ENCODE measurements at places on chromosomes 4 and X.

DNA sequence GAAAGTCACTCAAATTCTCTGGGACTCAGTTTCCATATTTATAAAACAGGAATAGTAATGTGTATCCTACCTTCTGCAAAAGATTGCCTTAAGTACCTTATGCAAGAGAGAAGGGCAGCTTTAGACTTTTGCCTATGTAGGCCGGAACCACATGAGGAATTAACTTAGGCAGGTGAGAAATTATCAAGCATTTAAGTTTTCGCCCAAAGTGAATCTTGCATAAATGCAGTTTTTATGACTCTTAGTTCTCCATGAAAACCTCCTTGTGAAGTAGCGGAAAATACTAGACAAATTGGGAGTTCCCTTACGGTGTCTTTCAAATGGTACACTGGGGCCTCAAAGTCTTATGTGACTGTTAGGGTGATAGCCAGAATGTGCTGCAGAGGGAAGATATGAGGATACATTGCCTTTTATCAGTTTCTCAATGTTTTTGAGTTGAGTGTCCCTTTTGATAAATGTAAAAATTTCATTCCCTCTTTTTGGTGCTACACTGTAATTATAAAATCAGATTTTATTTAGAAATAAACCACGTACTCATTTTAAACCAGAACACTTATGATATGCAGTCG lies 2.6 kb downstream of the SH2D1A start:
- no peak for DNase-seq

GRCh38 chr4:149164282-149164681 lies 651.4 kb downstream of the IQCM start:
- no peak for DNase-seq

GRCh38 chrX:4268676-4269075 lies 555.2 kb upstream of the PRKX start:
- no peak for DNase-seq

DNA sequence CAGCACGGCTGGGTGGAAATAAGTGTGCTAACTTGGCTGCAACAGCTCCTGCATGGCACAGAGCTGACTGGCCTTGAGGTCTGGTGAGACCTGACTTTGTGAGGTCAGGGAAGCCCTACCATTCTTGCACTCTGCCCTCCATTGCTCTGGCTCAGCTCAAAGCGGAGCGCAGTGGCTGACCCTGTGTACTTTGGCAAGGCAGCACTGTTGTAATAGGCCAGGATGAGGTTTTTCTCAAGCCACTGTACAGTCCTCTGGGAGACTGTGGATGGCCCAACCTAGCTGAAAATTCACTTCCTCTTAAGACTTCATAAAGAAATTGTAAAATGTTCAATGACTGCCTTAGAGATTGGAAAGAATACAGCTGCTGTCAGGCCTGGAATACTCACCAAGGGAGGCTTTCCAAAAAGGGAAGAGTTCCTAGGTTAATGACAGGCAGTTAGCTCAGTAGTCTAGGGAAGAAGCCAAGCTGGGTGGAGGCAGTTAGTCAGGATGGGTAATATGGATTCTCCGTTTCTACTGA lies 129.8 kb downstream of the GUCY2F start:
- no peak for DNase-seq

DNA sequence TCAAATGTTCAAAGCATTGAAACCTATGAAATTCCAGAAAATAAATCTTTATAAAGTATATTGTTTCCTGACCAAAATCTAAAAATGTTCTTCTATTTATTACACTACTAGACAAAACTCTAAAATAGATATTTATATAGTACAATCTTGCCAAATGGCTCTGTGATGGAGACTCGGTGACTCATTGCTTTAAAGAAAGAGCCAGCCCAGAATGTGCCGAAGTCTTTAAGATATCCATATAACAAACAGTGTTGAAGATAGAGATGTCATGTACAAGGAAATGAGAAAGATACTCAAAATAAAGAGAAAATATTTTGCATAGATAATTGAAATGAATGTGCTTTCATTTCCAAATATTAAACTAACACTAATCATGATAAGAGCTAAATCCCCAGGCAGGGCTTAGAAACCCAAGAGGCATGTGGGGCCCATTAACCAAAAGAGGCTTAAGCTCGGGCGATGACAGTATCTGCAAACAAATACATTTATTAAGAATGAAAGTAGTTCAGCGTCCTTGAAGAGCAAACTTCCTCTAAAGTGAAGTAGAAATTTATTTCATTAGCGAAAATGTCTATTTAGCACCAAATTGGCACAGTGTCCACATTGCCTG lies 102.1 kb upstream of the FAM9B start:
- DNase-seq: no peak

DNA sequence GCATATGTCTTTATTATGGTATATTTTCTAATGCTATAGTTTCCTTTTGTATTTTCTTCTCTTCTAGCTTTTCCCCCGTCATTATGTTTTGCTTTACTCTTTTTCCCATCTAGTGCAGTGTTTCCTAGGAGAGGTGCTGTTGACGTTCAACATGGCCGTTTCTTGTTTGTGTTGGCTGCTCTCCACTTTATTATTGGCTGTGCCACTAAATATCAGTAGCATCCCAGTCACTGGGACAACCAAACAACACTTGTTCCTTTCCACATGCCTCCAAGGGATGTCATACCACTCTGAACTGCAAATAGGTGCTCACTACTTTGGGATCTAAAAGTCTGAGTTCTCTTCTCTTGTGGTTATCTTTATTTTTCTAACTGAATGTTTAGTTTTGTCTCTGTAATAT lies 26.5 kb downstream of the GBA3 start:
- DNase-seq: no peak

GRCh38 chrX:120334603-120335002 lies 23.3 kb upstream of the TMEM255A start:
- no peak for DNase-seq

- no peak for DNase-seq
Measured at GRCh38 chr4:74123065-74123728, 24.2 kb upstream of the CXCL2 start.

- no peak for DNase-seq
Measured at GRCh38 chrX:48665991-48666390, 17.6 kb upstream of the WAS start.

DNA sequence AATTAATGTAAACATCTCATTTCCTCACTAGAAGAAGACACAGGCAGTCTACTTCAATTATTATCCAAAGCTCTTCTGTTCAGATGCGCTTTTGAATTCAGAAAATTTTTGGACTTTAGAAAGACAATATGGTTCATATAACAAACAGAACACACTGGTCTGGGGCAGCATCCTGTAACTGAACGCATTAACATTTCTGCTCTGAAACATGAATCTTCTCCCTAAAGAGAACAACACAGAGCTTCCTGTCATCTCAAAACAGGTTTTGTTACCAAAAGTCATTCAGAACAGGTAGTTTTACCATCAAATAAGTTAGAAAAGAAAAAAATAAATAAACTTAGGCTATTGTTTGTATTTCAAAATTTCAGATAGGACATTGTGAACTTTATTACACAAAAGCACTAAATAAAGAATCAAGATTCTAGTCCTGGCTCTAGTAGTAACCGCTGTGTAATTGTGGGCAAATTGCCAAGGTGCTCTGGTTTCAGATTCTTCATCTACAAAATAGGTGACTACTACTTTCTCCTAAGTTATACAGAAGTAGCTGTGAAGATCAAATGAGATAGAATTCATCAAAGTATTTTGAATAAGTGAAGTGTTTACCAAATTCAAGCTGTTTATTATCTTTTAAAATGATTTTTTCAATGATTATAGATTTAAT lies 252.3 kb upstream of the RASGEF1B start:
- DNase-seq: no peak

GRCh38 chr4:6423575-6423974 lies 48.8 kb downstream of the PPP2R2C start:
- DNase-seq: no peak

DNA sequence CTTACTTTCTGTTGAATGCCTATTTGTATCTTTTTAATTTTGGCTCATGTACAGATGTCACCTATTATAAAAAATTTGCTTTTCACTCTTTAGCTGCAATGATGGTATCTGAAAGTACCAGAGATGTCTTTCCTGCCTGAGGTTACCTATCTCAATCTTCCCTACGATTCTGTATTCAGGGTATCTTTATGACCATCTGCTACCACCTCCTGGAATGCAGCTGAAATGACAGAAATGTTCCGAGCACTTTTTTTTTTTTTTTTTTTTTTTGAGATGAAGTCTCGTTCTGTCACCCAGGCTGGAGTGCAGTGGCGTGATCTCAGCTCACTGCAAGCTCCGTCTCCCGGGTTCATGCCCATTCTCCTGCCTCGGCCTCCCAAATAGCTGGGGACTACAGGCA lies 136.4 kb downstream of the REPS2 start:
- DNase-seq: no peak

GRCh38 chrX:140572724-140573123 lies 67.9 kb upstream of the SOX3 start:
- DNase-seq: no peak

GRCh38 chr4:25930731-25931354 lies 16.8 kb downstream of the SMIM20 start:
- DNase-seq: no peak

- no peak for DNase-seq
Measured at GRCh38 chr4:186810613-186811150, 87.0 kb upstream of the FAT1 start.

DNA sequence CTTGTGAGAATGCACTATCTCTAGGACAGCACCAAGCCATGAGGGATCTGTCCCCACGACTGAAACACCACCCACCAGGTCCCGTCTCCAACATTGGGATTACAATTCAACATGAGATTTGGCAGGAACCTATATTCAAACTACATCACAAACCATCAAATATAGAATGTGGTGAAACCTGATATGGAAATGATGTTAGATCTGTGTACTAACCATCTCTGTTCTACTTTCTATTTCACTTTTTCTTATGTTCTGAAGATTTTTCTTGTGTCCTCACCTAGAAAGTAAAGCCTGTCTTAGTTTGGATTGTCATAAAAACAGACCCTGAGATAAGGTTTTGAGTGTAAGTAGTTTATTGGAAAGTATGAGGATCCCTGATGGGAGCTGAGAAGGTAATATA lies 37.8 kb upstream of the TACR3 start:
- DNase-seq: no peak

- no peak for DNase-seq
Measured at GRCh38 chr4:48342606-48342880, 1.2 kb downstream of the SLAIN2 start.

- no peak for DNase-seq
Measured at GRCh38 chr4:3873408-3874027, 107.3 kb downstream of the ADRA2C start.

DNA sequence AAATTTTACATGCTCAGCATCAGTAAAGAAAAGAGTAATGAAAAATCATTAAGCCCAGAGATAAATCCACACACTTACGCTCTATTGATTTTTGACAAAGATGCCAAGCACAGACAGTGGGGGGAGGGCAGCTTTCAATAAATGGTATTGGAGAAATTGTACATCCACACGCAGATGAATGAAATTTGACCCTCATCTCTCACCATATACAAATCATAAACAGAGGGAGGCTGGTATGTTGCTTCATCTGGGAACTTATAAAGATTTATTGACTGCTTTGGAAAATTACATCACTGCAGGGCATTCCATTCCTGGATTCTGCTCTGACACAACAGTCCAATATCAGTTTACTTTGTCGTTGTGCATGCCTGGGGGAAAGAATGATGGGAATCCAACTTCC lies 58.4 kb upstream of the XAGE1A start:
- no peak for DNase-seq

DNA sequence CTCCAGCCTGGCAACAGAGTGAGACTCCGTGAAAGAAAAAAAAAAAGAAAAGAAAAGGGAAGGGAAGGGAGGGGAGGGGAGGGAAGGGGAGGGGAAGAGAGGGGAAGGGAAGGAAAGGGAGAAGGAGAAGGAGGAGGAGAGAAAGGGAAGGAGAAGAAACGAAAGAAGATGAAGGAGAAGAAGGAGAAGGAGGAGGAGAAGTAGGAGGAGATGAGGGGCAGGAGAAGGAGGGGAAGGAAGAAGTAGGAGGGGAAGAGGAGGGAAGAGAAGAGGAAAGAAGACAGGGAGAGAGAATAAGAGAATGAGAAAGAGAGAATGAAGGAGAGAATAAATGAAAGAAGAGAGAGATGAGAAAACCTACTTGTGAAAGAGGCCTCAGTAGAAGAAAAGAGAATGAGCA lies 170.3 kb downstream of the DHRSX start:
- DNase-seq: no peak

DNA sequence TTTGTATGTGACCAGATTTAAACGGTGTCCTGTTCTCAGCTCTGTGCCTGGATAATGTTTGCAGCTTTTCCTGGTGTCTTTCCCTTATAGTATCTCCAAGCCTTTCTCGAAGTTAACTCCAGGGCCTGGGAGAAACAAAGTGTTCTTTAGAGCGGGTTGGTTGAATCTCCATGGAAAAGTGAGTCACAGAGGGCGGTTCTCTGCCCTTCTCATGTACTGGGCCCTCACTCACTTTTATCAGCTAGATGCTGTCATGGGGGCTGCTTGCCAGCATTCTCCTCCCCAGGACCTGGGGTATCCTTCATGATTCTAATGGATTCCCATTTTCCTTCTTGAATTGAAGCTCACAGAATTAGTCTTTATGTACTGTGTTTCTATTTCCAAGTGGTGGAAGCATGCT lies 46.1 kb upstream of the MAGEC2 start:
- no peak for DNase-seq

DNA sequence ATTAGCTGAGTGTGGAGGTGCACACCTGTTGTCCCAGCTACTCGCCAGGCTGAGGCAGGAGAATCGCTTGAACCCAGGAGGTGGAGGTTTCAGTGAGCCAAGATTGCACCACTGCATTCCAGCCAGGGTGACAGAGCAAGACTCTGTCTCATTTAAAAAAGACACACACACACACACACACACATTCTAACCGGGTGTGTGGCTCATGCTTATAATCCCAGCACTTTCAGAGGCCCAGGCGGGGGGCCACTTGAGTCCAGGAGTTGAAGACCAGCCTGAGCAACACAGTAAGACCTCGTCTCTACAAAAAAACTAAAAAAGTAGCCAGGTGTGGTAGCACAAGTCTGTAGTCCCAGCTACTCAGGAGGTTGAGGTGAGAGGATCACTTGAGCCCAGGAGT lies 152.3 kb downstream of the LRBA start:
- no peak for DNase-seq

DNA sequence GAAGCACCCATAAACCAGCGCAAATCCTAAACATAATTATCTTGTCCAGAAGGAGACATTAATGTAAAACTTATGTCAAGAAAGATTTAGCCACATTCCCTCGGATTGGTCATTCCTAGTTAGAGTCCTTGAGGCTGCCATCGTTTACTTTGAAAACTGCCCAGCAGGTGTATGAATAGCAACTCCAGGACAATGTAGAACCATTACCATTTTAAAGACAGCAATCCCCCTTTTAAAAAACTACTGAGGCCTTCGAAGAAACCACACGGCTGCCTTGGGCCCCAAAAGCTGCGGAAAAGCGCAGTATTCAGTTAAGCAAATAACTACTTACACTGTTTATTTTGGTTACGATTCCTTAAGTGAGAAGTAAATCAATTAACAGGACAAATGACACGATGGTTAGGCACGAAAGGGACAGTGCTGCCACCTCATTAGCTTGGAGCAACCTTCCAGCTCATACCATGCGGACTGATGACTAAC lies 822 bp upstream of the SGMS2 start:
- DNase-seq: no peak
